Stimulated activated CD4-positive, alpha-beta T cell treated with anti-CD3 and anti-CD28 coated beads, Interleukin-15, amount 100 ng/mL, for 48 hours (primary cell): ENCODE measurements at places on chromosomes 7 and 10.

- no peak for DNase-seq
Observed at GRCh38 chr10:55449981-55450380, 649.0 kb upstream of the PCDH15 start.

DNA sequence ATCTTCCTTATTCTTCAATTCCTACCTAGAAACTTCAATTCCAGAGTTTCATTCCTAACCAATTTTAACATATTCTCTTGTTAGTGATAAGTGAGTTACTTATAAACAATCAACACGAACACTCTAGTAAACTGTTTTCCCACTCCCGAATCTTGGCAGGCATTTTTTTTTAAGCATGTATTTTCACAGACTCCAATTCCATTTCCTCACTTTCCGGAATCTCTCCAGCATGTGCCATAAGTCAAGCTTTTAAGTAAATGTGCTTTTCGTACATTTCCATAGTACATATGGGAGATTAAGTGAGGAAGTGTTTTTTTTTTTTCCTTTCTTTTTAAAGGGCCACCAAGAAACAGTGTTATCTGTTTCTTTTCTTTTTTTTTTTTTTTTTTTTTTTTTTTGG, 89.1 kb downstream of the FGFR2 start:
- DNase-seq, result no peak

DNA sequence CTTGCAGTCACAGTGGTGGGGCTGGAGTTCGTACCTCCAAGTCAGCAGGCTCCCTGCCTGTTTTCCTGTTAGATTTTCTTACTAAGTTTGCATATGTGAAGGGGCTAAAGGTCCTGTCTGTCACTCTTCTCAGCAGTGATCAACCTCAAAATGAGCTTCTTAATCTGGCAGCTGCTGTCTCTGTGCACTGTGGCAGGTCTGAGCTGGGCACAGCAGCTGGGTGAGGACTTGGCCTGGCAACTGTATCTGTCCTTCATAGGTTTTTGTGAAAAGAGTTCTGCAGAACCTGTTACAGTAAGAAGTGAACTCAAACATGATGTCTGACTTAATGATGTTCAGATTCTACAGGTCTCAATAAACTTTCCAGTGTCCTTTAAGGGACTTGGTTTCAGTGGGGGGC, 31.3 kb upstream of the GJD4 start:
- no peak for DNase-seq

GRCh38 chr7:129423700-129424410, 10.4 kb upstream of the STRIP2 start:
- DNase-seq, result no peak
